Heart left ventricle (tissue), 16 donors: ENCODE measurements at places on chromosomes 1 and 21. TPM values are rescaled to one million over a fixed set of nuclear protein-coding genes. Genes with fewer than 3 reads are reported as not detected.

DNA sequence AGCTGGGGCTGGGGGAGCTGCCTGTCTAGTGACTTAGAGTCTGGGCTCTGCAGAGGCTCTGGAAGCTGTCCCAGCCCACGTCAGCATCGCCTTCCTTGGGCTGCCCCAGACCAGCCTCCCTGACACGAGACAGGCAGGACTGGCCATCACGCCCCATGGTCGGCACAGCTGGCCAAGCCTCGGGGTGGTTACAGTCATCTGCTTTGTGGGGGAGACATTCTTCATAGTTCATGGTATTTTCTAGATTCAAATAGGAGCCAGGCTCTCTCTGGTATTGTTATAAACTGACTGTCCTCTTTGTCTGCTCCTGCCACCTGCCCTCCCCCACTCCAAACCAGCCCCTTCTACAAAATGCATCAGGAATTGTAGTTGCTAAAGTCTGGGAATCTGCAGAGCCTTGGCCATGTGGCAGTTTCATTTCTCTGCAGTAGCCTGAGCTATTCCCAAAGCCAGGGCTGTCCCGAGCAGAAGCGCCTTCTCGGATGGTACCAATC is 29.4 kb downstream of the OLFML2B start:
- H3K36me3 ChIP-seq = peaks cover 4% of the 10 kb centered on the region
- H3K27me3 ChIP-seq = no peaks in the 10 kb centered on the region
- H3K27ac ChIP-seq = no peak overlapping the region

- DNase-seq = no peak
- H3K4me3 ChIP-seq = no peak overlapping the region
- no peak overlapping the region for H3K27ac ChIP-seq
- no peaks in the 10 kb centered on the region for H3K27me3 ChIP-seq
- no peaks in the 10 kb centered on the region for H3K36me3 ChIP-seq
- no peaks in the 10 kb centered on the region for H3K4me1 ChIP-seq
Measured at GRCh38 chr1:234175363-234175762, 197.9 kb upstream of the COA6 start.

USH2A gene
- 0.91 TPM for total RNA-seq

- DNase-seq = no peak
- no peaks in the 10 kb centered on the region for H3K36me3 ChIP-seq
- H3K4me3 ChIP-seq = no peak overlapping the region
- H3K27ac ChIP-seq = no peak overlapping the region
- no peaks in the 10 kb centered on the region for H3K27me3 ChIP-seq
Measured at GRCh38 chr1:246427611-246428010, 79.5 kb downstream of the SMYD3 start.
